ENCODE measurements at places on chromosomes 1 and 21.

DNA sequence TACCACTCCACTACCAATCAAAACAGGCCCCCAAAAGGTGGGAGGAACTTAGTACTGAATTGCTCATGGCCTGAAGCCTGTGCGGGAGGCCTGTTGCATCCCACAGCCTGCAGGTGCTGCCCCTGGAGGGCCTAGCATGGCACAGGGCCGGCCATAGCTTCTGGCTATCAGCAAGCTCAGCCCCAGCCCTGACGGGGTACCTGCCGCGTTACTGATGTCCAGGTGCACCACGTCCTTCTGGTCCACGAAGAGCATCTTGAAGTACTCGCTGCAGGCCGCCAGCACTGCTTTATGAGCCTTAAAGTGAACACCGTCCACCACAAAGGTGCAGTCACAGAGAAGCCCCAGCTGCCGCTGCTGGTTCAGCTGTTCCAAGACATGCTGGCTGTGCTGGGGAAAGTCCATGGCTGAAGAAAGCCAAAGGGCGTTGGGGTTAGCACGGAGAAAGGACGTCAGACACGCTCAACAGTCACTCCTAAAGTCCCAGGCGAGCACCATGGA, 27.8 kb downstream of the ZBTB17 start:
- no peak for DNase-seq

DNA sequence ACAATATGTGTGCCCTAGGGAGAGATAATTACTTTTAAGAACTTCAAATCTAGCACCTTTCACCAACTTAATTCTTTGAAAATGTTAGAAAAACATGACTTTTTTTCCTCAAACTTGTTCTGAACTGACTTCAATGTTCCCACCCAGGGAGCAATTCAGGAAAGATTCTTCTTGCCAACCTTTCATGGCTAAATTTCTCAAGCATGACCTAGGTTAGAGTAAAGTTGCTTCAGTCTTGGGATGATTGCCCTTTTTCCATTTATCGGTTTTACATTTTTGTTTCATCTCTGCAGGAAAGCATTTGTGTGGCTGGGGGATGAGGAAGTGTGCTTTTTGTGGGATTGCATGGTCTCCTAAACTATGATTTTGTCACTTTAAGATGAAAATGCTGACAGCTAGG, 647.7 kb downstream of the LTN1 start:
- no peak for DNase-seq

- no peak for DNase-seq
Observed at GRCh38 chr1:53244141-53244540, 5.8 kb upstream of the MAGOH start.

DNA sequence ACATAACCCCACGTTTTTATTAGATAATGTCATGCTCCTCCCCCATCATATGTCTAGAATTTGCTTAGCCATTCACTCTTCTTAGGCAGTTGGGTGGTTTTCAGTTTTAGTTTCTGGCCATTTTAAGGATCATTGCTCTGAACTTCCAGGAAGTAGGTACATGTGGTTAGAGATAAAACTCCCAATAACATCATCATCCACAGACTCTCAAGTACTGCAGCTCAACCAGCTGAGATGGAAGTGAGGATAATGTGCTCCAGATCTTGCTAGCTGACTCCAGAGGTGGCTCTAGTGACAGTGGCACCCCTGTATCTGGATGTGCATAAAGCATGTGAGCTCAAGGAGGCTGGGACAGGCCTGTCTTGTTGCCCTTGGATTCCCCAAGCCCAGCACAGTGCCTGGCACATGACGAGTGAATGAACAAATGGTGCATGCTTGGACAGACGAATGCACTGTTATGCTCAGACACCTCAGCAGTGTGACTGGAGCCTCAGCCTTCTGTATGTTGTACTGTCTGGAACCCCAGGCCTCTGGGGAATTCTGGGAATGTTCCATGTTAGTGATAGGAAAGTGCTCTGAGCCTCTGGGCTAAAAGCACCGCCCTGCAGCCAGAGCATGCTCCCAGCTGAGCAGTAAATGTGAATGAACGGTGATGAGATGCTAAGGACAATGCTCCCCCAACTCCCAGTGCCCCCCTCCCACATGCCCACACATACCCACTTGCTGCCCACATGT, 16.4 kb upstream of the KCNN3 start:
- no peak for DNase-seq

DNA sequence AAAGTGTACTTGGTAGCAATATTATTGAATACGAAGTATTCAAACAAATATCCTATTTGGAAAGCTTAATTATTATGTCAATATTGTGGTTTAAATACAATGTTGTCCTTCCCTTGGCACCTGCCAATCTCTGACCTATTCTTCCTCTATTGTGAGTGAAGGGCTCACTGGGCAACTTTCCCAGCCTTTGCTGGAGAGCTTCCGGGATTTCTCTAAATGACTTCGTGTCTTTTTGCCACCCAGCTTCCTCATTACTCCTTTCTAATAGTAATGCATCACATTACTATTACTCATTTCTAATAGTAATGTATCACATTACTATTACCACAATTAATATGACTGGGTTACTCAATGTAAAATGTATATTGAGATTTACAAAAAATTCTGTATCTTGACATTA, 880.6 kb downstream of the BRINP3 start:
- peak; percentile 96 for DNase-seq

GRCh38 chr21:24367936-24368335, 1239.3 kb downstream of the MRPL39 start:
- DNase-seq: no peak

GRCh38 chr1:223748405-223748772, 36.0 kb downstream of the CAPN2 start:
- DNase-seq: no peak

DNA sequence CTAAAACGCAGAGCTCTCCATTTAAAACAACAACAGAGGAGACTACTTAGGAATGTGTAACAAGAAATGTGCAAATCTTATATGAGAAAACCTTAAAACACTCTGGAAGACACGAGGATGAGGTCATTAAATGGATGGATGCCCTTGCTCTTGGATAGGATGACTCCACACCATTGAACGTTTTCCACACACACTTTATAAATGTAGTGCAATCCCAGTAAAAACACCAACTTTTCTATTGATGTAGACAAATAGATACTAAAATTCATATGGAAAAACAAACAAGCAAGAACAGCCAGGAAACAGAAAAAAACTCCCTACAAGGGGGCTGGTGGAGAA, 18.4 kb upstream of the COL6A1 start:
- DNase-seq: no peak

DNA sequence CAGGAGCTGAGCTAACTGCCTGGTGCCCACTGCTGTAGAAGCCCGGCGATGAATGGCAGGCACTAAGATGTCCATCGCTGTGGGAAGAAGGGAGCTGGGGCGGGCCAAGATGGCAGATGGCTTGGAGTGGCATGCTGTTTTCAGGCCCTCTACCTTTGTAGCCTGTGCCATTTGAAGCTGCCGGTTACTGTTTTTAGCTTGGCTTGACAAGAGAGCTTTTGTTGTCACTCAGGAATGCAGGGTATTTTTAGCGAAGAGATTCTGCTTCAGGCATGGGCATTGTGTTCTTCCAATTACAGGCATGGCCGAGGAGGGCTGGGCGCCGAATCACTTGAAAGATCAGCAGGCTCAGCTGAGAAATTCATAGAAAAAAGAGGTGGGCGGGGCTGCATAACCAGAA, 348.7 kb downstream of the RPS6KC1 start:
- no peak for DNase-seq

GRCh38 chr1:18661404-18662285, 31.0 kb downstream of the PAX7 start:
- DNase-seq: peak; percentile 22

DNA sequence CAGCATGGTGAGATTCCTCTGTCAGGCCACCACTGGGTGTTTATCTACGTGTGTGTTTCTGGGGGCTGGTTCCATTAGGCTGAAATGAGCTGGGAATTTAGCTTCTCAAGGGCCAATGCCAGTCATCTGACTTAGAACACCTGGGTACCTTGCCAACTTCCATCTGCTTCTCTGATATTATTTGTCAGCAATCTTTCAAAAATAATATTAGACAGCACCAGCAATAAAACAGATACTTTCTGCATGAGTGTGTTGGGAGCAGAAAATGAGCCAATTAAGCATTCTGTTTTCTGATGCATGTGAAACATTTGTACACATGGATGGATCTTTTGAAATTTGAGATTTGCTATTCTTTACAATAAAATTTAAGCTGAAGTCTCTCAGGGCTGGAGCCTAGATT, 124.1 kb downstream of the RYR2 start:
- no peak for DNase-seq

GRCh38 chr1:11790880-11791715, 14.7 kb downstream of the MTHFR start:
- DNase-seq: no peak

- peak; percentile 21 for DNase-seq
Observed at GRCh38 chr1:22043198-22043769, 9.2 kb upstream of the CDC42 start.

DNA sequence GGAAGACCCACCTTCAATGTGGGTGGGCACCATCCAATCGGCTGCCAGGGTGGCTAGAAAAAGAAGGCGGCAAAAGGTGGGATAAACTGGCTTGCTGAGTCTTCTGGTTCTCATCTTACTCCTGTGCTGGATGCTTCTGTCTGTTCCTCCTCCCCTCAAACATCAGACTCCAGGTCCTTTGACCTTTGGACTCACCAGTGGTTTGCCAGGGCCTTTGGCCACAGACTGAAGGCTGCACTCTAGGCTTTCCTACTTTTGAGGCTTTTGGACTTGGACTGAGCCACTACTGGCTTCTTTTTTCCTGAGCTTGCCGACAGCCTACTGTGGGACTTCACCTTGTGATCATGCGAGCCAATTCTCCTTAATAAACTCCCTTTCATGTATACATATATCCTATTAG, 55.9 kb downstream of the VCAM1 start:
- no peak for DNase-seq

DNA sequence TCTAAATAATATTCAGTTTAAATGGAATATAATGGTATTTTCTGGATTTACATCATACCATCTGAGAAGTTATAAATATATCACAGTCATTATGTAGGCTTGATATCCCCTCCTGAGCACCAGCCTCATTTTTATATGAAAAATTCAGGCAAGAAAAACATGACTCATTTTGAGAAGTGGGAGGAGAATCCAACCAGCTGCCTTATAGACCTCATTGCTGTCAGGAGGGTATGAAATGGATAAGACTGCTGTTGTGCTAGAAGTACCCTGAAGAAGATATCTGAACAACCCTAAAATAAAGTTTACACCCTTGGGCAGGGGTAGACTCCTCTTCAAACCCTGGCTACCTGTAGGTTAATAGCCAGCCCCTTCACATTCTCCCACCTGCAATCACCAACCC, 8.8 kb downstream of the GIPC2 start:
- DNase-seq: no peak

GRCh38 chr1:1136547-1137230, 20.8 kb upstream of the C1orf159 start:
- no peak for DNase-seq

DNA sequence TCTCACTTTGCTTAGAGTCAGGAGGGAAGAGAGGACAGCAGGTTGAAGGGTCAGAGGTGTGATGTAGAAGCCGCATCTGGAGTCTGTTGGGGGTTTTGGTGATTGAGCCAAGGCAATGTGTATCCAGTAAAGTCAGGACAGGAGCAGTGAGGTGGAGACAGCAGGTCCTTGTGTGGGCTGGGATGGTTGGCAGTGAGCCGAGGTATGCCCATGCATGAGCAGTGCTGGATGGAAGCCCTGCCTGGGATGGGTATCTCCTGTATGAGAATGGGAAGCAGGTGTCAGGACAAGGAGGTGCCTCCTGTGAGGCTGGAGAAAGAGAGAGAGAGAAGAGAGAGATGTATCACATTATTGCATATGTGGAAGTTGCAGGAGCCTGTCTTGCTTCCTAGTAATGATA, 90.0 kb downstream of the OBSCN start:
- DNase-seq: no peak

DNA sequence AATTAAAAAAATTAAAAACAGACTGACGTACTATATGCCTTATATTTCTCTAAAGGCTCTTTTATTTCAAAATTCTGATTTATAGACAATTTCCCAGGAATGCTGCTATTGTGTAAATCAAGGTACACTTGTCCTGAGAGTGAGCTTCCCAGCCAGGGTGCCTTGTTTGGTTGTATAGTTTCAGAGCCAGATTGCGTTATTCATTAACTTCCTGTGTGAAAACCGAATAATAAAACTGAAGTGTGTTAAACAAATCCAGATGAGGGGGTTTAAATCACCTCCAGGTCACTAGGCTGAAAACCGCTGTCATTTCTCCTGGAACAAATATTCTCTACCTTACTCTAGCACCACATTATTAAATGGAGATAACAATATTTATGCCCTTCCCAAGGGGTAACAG, 68.7 kb downstream of the LMX1A start:
- no peak for DNase-seq

DNA sequence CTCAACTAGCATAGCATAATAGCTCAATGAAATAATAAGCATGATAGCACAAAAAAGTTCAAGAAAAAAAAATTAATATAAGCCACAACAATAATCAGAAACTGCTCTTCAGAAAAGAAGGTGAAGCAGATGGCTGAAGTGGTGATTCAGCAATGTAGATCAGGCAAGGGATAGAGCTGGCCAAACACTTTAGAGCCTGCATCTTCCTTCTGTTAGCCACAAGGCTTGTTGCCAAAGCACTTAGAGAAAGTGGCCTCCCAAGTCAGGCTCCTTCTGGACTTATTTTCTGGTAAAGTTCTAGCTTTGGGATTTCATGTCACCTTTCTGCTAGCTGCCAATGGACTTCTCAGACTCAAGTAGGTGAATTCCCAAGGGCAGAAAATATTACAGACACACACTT, 60.3 kb upstream of the C1orf87 start:
- no peak for DNase-seq

- no peak for DNase-seq
Observed at GRCh38 chr1:212432272-212432660, 454 bp upstream of the NENF start.

DNA sequence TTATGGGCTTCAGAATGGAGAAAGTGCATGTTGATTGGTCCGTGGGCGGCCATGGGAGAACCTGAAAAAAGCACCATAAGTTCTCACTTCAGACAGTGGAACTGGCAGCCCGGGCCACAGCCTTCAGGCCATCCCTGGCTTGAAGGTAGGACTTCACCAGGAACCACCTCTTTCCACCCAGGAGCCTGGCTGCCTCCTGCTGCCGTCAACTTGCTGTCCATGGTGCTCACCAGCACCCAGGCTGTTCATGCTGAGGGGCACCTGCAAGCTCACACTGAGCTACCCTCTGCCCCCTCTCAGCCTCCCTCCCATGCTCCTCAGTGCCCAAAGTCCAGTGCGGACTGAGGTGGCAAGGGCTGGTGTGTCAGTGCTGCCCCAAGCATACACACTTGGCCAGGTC, 12.9 kb upstream of the FNBP1L start:
- no peak for DNase-seq

GRCh38 chr21:37547615-37548200, 181.1 kb downstream of the DYRK1A start:
- DNase-seq: no peak

- no peak for DNase-seq
Observed at GRCh38 chr1:56710646-56711045, 65.5 kb downstream of the PRKAA2 start.

Data from NCI-H1092 treated with DMSO at 0.1 percent for 48 hours (cell line).